ENCODE measurements at places on chromosomes 16 and 17.

DNA sequence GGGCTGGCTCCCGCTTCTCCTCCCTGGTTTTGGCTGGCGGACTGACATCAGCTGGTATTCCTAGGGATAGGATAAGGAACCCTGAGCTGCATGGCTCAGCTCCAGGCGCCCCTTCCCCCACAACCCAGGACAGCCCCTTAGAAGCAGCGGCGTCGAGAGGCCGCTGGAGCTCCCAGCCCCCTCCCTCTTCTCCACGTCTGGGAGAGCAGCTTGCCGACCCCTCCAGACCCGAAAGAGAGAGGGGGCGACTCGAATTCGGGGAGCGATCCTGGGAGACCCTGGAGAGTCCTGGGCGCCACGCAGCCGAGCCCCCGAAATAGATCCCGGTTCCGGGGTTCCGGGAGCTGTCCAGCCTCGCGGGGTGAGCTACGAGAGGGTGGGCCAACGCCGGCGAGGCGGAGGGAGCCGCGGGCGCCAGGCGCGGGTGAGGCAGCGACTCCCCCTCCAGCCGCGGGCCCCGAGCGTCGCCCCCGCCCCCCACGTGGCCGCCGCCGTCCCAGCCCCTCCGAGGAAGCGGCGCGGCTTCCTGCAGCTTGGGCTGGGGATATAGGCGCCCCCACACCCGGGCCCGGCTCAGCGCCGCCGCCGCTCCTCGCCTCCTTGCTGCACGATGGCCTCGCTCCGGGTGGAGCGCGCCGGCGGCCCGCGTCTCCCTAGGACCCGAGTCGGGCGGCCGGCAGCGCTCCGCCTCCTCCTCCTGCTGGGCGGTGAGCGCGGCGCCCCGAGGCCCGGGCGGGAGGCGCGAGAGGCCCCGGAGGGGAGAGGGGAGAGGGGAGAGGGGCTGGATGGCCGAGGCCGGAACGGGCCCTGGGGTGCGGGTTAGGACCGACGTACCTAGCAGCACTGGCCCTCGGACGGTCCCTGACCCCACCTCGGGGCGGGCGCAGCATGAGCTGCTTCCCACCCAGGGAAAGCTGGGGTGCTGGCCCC is at the start of gene RAMP2:
Gene RAMP2 (plus strand): TSS at position 576 of the 930 bp plus-strand sequence. CDS start 35 bp downstream, at position 611.
- no peak for DNase-seq

GRCh38 chr16:2388875-2389433 is 40.3 kb upstream of the CCNF start:
- DNase-seq: no peak

DNA sequence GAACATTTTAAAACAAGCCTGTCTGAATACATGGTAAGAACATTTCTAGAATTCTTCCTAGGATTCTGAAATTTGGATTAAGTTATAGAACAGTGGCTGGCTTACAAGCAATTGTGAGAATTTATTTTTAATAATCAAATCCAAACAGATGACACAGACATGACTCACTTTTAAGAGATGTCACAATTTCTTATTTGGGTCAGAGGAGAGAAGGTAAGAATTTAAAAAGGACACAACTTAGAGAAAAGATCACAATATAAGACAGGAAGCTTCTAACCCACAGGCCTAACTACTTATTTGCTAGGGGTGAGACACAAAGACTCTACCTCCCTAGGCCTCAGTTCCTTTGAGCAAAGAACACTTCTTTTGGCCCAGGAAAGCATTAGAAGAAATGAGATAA is 32.7 kb downstream of the ZZEF1 start:
- DNase-seq: no peak

DNA sequence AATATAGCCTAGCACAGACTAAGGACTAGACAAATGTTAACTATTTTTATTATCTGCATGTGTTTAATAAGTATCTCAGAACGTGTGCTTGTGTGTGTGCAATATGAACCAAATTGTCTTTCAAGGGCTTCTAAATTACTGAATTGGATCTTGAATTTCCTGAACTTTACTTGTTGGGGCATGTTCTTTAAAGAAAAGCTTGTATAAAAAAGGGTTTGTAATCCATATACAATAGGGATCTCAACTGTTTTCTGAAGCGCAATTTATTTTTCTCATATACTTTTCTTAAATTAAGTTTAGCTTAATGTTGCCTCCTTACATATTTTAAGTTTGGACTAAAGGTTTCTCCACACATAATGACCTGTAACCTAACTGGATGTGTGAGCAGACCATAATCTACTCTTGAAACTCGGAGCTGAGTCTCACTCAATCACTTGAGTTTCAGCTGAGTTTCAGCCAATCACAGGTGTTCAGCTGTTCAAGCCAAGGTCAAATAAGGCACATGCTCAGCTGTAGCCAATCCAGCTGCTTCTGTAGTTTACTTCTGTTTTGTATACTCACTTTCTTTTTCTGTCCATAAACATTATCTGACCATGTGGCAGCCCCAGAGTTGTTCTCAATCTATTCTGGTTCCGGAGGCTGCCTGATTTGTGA is 72.3 kb downstream of the CDK5R1 start:
- no peak for DNase-seq

GRCh38 chr17:62109924-62110323 is 44.8 kb upstream of the MED13 start:
- DNase-seq: no peak

DNA sequence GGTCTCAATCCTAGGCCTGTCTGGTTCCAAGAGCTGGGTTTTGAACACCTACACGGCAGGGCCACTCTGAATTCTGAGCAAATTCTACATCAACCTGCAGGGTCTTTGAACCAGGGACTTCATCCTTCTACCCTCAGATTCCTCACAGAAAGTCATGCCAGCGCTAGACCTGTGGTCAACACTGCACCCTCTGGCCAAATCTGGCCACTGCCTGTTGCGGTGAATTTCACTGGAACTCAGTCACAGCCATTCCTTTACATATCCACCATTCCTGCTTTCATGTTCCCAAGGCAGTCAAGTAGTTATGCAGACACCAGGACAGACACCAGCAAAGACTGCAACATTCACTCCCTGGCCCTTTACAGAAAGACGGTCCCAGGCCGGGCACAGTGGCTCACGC is 144.6 kb downstream of the C16orf95 start:
- DNase-seq: no peak

DNA sequence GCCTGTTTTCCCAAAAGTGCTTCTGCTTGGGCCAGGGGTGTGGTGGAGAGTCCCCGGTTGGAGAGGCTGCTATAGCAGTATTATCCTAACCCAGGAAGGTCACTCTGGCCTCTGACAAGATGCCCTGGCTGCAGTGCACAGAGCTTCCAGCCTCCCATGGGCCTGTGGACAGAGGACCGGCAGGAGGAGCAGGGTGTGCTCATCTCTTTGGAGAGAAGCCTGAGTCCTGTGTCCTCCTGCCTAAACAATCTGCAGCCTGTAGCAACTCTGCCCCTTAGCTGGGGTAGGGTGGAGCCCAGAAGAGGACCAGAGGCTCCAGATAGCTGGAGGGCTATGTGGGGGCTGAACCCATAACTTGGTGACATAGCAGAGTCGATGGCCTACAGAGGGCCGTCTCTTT is 78.0 kb downstream of the MPRIP start:
- DNase-seq: no peak

- DNase-seq: no peak
Measured at GRCh38 chr16:12016291-12016947, 39.9 kb downstream of the SNX29 start.

GRCh38 chr17:33623841-33624240 is 330.7 kb upstream of the ASIC2 start:
- no peak for DNase-seq

DNA sequence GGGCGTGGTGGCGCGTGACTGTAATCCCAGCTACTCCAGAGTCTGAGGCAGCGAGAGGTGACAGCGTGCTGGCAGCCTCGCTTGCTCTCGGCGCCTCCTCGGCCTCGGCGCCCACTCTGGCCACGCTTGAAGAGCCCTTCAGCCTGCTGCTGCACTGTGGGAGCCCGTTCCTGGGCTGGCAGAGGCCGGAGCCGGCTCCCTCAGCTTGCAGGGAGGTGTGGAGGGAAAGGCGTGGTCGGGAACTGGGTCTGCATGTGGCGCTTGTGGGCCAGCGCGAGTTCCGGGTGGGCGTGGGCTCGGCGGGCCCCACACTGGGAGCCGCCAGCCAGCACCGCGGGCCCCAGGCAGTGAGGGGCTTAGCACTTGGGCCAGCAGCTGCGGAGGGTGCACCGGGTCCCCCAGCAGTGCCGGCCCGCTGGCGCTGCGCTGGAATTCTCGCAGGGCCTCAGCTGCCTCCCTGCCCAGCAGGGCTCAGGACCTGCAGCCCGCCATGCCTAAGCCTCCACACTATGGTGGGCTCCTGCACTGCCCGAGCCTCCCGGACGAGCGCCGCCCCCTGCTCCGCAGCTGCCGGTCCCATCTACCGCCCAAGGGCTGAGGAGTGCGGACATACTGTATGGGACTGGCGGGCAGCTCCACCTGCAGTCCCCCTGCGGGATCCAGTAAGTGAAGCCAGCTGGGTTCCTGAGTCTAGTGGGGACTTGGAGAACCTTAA is 1093.3 kb upstream of the CDH8 start:
- no peak for DNase-seq

DNA sequence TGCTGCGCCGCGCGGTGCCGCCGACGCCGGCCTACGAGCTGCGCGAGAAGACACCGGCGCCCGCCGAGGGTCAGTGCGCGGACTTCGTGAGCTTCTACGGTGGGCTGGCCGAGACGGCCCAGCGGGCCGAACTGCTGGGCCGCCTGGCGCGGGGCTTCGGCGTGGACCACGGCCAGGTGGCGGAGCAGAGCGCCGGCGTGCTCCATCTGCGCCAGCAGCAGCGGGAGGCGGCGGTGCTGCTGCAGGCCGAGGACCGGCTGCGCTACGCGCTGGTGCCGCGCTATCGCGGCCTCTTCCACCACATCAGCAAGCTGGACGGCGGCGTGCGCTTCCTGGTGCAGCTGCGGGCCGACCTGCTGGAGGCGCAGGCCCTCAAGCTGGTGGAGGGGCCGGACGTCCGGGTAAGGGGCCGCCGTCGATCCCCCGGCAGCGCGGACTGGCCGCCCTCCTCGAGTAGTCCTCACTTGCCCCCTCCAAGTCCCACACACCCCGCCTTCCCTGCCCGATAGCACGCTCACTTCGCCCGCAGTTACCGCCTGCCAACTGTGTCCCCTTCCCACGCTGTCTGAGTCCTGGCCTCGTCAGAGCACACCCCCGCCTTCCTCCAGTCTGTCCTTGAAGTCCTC is 470 bp downstream of the MLYCD start:
- DNase-seq: no peak

DNA sequence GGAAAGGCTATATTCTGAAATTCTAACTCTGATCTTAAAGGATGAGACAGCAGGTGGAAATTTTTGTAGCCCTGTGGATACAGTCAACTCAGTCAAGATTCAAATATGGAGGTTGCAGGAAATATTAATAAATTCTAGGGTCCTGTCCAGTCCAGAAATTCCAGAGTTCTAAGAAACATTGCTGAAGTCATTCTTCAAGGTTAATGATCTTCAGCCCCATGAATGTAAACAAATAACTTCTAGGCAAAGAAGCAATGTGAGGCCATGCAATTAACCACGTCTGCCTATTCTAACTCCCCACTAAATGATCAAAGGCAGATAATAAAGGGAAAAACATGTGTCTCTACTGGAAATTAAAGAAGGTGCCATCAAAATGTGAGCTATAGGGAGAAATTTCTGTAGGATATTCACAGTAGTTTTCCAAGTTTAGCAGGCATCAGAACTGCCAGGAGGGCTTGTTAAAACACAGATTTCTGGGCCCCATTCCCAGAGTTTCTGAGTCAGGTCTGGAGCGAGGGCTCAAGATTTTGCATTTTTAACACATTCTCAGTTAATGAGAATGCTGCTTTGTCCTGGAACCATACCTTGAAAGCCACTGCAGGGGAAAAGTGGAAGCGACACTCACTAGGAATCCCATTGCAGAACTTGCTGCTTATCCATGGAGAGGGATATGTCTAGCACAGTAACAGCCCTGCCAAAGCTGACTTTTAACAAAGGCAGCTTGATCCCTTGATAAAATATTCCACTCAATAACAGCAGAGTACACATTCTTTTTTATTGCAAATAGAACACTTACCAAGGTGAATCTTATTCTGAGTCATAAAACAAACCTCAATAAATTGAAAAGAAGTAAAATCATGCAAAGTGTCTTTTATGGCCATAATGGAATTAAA is 61.8 kb downstream of the DNAH3 start:
- DNase-seq: no peak

GRCh38 chr16:16143038-16143763 is 80.1 kb downstream of the ABCC6 start:
- no peak for DNase-seq

GRCh38 chr17:80827646-80828643 is 163.7 kb upstream of the CHMP6 start:
- no peak for DNase-seq

DNA sequence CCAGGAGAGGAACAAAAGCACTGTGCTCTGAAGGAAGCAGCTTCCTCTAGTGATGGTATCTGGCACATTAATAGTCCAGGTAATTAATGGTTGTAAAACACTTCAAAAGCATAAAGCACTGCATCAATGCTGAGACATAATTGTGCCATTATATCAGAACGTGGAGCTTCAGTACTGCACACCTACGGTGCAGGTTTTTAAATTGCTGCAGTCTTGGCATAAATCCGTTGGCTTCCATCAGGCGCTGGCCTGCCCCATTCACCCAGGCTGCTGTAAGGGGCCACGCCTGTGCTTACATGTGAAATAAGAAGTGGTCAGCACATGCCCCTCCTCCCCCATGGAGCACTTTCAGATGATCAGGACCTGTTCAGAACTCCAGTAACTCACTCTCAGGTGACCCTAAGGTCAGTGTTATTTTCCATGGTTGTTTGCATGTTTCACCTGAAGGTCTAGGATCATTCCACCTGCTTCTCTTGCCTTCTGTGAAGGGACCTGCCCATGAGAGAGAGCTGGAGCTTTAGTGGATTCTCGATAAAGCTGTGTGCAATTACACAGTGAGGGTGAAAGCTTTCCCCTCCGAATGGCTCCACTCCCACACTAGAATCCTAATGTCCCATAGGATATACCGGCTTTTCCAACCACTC is 345.3 kb downstream of the CA10 start:
- no peak for DNase-seq

- DNase-seq: no peak
Measured at GRCh38 chr17:8831234-8831849, 32.2 kb upstream of the MFSD6L start.

DNA sequence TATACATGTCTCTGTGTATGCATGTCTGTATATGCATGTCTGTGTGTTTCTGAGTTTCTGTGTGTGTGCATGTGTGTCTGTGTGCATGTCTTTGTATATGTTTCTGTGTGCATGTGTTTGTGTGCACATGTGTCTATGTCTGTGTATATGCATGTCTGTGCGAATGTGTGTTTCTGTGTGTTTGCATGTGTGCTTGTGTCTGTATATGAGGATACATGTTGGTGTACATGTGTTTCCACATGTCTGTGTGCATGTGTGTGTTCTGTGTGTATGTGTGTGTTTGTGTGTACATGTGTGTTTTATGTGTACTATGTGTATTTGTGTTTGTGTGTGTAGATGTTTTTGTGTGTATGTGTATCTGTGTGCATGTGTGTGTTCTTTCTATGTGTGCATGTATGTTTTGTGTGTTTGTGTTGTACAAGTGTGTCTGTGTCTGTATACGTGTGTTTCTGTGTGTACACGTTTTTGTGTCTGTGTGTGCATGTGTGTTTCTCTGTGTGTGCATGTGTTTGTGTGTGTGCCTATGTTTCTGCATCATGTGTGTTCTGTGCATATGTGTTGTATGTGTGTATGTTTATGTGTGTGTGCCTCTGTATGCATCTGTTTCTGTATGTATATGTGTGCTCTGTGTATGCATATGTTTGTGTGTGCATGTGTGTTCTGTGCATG is 8.9 kb upstream of the RAB37 start:
- no peak for DNase-seq

GRCh38 chr16:14056970-14057369 is 14.1 kb upstream of the MRTFB start:
- DNase-seq: no peak

Measured in amniotic stem cell (primary cell).